RPMI8226 (cell line): ENCODE measurements at places on chromosomes 7 and 10.

DNA sequence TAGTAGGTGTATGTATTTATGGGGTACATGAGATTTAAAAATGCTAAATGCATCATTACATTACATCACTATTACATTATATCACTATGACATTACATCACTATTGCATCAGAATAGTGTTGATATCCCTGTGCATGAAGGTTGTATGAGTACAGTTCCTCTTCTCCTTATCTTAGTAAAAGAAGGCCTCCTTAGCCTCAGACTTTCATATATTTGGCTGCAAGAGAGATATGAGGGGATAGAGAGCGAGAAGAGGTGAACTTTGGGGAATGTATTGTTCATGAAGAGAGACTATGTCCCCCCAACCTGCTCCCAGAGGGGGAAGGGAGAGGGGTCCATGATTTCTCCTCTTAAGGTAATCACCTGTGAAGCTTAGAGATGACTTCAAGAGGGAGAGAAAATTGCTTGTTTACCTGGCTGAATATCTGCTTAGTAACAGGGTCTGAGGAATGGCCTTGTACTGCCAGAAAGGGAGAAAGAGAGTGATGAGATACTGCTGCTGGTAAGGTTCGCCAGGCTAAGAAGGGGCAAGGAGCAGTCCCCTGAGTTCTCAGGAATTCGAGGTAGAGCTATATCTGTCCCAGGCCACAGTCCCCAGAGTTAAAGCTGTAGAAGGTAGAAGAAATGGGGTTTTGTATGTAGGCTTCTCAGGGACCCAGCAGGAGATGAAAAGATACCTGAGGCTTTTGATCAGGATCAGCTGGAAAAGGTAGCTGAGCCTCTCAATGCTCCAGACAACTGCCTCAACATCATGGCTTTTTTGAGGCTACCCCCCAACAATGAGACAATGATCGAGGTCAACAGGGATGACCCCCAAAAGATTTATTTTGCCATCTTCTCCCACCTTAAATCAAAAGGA lies 168.4 kb upstream of the WNT16 start:
- no peak for DNase-seq

- DNase-seq: no peak
These were observed 278.7 kb downstream of the DOCK4 start for GRCh38 chr7:111927353-111928019.

DNA sequence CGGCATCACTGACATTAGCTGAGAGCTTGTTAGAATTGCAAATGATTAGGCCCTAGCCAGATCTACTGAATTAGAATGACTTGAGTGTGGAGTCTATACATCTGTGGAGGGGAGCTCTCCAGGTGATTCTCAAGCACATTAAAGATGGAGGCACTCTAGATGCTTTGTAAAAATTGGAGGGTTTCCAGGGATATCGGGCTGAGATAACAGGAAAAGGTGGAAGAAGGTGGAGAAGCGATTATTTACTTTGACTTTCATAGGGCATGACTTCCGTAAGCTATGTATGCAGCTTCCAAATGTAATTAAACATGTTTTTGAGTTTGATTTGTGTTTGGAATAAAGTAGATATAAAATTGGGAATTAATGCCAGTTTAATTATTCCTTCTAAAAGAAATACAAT lies 235.0 kb upstream of the PTN start:
- DNase-seq: no peak

- no peak for DNase-seq
These were observed 49.0 kb downstream of the RPS24 start for GRCh38 chr10:78082636-78083035.

DNA sequence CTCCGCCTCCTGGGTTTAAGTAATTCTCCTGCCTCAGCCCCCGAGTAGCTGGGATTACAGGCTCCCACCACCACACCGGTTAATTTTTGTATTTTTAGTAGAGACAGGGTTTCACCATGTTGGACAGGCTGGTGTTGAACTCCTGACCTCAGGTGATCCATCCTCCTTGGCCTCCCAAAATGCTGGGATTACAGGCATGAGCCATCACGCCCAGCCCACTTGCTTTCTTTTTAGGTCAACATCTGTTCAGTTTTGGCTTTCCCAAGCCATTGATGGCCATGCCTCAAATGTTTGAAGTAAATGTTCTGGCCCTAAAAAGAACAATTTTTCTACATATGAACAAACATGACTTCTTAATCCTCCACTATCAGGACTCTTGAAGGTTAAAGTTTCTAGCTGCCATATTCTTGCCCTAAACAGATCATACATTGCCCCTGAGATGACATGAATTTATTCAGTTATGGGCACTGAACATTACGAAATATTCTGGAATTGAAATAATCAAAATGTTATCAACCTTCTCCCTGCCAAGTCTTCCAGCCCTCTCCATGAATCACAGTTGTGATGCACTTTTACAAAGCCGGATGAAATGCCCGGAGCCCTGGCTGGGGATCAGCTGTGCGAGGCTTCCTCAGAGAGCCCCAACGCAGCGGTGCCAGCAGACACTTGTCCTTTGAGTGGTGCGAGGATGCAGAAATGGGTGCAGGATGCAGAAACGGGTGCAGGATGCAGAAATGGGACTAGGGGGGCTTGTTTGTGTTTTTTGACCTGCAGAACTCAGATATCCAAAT lies 2.9 kb downstream of the MRLN start:
- DNase-seq: no peak

DNA sequence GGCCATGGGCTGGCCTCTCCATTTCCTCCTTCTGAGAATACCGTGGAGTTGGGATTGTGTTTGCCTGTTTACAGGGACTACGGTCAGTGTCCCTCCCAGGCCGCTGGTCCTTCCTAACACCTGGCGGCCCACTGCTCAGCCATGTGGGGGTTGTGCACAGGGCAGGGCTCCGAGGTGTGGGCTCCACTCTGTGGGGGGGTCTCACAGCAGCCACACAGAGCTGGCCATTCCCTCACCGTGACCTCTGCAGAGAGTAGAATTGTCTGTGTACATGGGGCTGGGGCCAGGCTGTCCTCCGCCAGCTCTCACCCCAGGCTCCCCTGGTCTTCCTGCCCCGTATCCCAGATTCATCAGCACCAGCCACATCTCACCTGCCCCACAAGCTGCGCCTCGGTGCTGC lies 60.1 kb downstream of the PTPRN2 start:
- DNase-seq: no peak

DNA sequence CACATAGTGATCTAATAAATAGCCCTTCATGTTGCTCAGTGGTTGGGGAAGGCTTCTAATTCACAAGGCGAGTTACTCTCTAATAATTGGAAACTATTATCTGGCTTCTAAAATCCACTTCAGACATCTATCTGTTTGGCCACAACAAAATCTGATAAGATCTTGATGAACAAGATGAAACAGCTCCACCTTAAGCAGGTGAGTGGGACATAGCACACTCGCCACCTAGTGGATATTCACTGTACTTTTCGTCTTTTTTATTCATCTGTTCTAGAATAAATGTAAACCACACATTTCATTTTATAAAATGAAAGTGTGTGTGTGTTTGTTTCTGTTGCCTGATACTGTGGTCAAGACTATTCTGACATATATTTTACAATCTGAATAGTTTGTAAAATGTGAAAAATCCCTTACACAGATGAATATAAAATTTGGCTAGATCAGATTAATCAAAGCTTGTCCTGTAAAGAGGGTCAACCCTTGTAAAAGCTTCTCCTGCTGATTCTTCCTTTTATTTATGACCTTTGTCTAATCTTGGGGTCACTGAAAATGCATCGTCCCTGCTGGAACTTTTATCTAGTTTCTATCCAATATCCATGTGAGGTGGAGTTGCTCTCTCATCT lies 26.5 kb upstream of the CNTNAP2 start:
- peak; percentile 63 for DNase-seq

DNA sequence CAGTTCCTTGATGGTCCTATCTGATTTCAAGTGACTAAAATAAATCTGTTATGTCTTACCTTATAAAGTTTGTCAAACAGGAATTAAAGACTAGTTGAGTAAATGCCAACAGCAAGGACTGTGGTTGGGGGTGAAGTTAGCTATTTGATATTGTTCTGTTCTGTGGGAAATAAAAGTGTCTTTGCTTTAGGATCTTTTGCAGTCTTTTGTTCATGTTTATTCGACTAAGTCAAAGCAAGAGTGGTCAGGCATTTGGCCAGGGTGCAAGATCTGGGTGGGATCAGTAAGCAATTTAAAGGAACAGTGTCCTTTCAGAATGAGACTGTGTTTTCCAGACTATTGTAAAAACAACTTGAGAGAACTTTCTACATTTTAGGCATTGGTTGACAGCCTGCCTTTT lies at the start of gene COL28A1:
Gene COL28A1 (minus strand): TSS at position 183 of the 400 bp plus-strand sequence. CDS start 2,998 bp downstream, outside the sequence.
- DNase-seq: no peak

DNA sequence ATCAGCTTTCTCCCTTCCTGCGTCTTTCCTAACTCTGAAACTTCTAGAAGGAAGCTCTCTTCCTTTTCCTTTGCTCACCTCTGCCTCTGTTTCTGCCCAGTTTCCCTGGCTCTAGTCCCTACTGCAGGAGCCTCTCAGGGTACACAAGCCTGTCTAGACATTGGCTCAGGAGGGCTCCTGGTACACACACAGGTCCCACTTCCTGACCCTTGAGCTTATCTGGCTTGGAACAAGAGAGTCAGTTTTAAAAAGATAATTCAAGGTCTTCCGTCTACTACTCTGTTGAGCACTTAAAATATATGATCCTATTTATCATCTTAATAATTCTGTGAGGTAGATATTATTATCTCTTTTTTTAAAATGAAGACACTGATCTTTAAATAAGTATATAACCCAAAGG lies 140.7 kb downstream of the RTKN2 start:
- no peak for DNase-seq

- DNase-seq: no peak
These were observed 54.6 kb downstream of the HACD1 start for GRCh38 chr10:17562614-17563013.

DNA sequence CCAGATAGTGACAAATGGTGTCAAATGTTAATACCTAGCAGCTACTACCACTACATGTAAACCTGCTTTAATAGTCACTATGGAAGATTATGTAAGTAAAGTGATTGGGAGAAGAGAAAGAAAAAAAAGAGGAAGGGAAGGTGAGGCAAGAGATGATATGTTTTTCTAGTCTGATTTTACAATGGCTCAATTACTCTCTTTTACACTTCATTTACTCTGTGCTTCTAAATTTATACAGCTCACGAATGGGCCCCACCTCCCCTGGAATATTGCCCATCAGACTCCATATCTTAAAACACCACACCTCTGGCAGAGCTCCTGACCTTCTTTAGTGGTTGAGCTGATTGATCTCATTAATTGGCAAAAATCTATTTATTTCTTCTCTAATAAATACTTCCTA lies 28.0 kb upstream of the IKZF1 start:
- DNase-seq: no peak

DNA sequence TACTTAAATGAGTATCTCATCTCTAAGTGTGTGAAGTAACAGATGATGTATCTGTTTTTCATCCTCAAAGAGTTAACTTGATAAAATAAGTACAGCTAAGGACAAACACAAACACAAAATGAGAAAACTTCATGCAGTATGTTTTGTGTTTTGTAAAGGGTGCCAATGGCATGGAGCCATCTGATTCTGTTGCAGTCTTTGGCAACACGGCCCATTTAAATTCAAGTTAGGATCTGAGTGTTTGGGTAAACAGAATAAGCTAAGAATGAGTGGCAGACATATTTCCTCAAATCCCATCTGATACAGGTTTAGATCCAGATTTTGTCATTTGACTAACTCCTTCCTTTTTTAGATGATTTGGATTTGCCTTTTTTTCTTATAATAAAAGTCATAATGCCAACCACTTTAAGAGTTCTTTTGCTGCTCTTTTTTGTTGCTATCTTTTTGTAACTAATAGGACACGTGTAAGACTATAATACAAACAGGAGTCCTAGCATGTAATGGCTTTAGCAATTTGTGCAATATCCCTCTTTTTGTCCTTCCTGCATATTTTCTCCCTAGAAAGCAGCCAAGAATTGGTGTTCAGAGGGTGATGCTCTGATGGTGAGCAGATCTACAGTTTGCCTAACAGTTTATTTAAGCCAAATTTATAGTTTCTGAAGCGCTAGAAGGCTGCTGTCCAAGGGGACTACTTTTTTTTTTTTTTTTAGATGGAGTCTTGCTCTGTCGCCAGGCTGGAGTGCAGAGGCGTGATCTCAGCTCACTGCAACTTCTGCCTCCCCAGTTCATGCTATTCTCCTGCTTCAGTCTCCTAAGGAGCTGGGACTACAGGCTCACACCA lies 18.9 kb upstream of the ACTA2 start:
- DNase-seq: no peak

GRCh38 chr7:69942573-69942972 lies 344.3 kb downstream of the AUTS2 start:
- DNase-seq: no peak

- no peak for DNase-seq
These were observed 105.3 kb downstream of the CYTH3 start for GRCh38 chr7:6167004-6167551.
